ENCODE measurements at places on chromosomes 2 and 18. TPM values are rescaled to one million over a fixed set of nuclear protein-coding genes. Genes with fewer than 3 reads are reported as not detected.

The CRYBA2 gene
- total RNA-seq: 0.31 TPM

The DES gene
- total RNA-seq: 0.31 TPM

The CACNB4 gene
- 0.67 TPM for total RNA-seq

The CNTNAP5 gene
- total RNA-seq: under 0.01 TPM

The FER1L5 gene
- under 0.01 TPM for total RNA-seq

The NEB gene
- total RNA-seq: 1.5 TPM

The IL36RN gene
- total RNA-seq: not detected

The MYO7B gene
- under 0.01 TPM for total RNA-seq

The ALLC gene
- not detected for total RNA-seq

The FSHR gene
- total RNA-seq: not detected

The SLC5A7 gene
- not detected for total RNA-seq

The RASGRP3 gene
- 3.5 TPM for total RNA-seq
